Activated CD4-positive, alpha-beta T cell treated with anti-CD3 and anti-CD28 coated beads, Interleukin-2, amount 50 U/mL, for 1 hour (primary cell): ENCODE measurements at places on chromosomes 1 and 21.
A peak's percentile ranks its signal among the peaks of the same experiment; 100 is the strongest.

GRCh38 chr1:63537940-63538339 lies 14.6 kb downstream of the EFCAB7 start:
- no peak for DNase-seq

- DNase-seq: no peak
Measured at GRCh38 chr1:17423781-17424245, 15.7 kb downstream of the RCC2 start.

DNA sequence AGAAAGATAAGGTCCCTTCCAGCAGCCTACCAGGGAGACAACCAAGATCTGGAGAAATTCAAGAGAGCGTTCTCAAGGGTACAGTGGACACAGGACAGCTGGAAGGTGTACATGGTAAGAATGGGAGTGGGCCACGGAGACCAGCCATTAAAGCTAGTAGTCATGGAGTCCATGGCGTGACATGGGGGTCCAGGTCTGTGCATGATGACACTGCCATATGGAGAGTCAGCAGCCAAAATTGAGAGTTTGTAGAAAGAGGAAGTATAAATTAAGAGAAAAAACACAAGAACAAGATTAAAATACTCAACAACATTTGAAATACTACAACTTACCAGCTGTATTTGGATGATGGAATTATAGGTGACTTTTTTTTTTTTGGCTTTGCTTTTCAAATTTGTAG lies 7.9 kb upstream of the LORICRIN start:
- no peak for DNase-seq

DNA sequence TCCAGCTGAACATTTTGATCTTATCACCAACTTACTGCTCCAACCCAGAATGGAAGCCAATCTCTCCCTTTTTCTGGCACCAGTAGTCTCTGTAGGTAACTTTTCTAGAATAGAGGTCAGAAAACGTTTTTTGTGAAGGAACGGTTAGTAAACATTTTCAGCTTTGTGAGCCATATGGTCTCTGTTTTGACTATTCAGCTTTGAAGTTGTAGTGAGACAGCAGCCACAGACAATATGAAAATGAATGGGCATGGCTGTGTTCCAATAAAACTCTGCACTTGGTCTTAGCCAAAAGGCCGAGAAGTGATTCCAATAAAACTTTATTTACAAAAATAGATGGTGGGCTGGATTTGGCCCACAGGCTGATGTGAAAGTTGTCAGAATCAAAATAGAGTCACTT lies 28.9 kb downstream of the MAP10 start:
- DNase-seq: no peak

GRCh38 chr21:38352536-38353219 lies 95.9 kb downstream of the KCNJ15 start:
- peak; percentile 47 for DNase-seq

- no peak for DNase-seq
Measured at GRCh38 chr1:20358761-20359263, 68.1 kb downstream of the VWA5B1 start.

GRCh38 chr1:32538887-32539583 lies at the start of gene ZBTB8A:
Gene ZBTB8A, plus strand, starts transcription at chr1:32539427. Its CDS starts 53,505 bp downstream, at chr1:32592932.
- no peak for DNase-seq

GRCh38 chr21:27475363-27475955 lies 508.6 kb upstream of the ADAMTS5 start:
- DNase-seq: no peak

GRCh38 chr1:210072129-210072528 lies 134.1 kb downstream of the SYT14 start:
- no peak for DNase-seq
